ENCODE measurements at places on chromosomes 1 and 21.

DNA sequence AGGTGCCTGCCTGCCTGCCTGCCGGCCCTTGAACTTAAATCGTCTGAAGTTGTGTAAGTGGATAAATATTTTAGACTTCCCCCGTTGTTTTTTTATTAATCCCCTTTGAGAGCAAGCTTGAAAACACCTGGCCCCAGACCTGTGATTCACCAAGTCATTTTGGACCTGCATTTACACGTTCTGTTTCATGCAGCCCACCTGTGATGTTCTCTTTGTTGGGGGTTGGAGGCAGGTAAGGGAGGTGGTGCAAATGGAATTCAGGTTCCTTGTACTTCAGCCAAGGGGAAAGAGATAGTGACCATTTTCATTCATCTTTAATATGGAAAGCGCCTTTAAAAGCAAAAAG is 1.2 kb downstream of the SLC37A1 start:
- DNase-seq: no peak

GRCh38 chr1:9425859-9426258 is 113.4 kb upstream of the SLC25A33 start:
- DNase-seq: no peak

- no peak for DNase-seq
Measured at GRCh38 chr1:53280496-53280895, 42.2 kb upstream of the MAGOH start.

DNA sequence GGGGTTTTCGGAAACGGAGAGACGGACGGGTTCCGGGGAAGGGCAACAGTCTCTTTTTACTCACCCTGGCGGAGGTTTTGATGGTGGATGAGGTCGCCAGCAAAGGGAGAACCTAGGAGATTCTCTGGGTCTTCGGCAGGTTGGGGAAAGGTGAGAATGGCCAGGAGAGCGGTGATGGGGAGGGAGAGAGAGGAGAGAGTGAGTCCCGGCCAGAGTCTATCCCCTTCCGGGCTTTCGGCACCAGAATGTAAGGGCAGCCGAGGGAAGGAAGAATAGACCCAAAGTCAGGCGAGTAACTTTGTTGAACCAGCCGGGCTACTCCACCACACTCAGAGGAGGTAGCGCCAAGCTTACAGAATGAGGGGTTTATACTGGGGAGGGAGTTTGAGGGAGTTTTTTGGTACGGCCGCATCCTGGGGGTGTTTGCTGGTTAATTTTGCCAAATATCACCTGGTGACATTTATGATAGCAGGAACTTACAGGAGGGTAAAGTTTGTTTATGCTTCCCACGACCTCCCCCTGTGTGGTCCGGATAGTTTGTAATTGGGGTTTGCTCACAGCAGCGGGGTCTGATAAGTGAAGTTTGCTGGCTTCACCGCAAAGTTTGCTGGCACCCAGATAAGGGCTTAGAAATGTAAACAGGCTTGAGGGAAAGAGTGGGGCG is 141.1 kb upstream of the ETV3 start:
- no peak for DNase-seq

- DNase-seq: no peak
Measured at GRCh38 chr1:36576551-36577110, 93.9 kb upstream of the CSF3R start.

GRCh38 chr21:45256912-45257672 is 30.6 kb downstream of the POFUT2 start:
- no peak for DNase-seq

DNA sequence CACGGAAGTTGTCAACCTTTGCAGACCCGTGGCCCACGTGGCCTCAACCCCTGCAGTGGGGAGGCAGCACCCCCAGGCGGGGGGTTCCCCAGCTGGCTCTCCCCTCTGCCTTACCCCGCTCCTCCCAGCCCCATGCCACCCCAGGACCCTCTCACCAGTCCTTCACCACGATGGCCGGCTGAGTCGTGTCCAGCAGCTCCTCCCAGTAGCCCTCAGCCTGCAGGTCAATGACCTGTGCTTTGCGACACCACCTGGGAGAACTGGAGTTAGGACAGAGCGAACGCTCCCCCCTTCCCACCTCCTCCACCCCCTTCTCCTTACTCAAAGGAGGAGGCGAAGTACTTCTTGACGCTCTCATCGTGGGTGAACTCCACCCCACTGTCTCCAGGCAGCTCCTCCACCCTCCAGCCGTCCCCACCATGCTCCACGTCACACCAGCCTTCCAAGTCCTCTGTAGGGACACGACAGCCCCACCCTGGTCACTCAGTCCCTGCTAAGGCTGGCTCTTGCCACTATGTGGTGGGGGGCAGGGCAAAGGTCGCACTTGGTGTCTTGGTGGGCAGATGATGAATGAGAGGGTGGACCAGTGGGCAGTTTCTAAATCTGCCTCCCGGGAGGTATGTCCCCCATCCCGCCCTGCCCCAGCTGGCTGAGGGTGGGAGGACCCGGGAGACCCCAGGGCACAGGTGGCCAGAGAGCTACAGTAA is 4.5 kb downstream of the FBXO2 start:
- no peak for DNase-seq

All from AG04450 (cell line).